ENCODE measurements at places on chromosomes 3 and 15.
A peak's percentile ranks its signal among the peaks of the same experiment; 100 is the strongest.

DNA sequence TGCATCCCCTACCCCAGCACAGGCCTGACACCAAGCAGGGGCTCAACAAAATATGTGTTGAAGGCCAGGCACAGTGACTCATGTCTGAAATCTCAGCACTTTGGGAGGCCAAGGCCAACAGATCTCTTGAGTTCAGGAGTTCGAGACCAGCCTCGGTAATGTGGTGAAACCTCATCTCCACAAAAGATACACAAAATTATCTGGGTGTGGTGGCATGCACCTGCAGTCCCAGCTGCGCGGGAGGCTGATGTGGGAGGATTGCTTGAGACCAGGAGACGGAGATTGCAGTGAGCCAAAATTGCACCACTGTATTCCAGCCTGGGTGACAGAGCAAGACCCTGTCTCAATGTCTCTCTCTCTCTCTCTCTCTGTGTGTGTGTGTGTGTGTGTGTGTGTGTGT is 30.7 kb upstream of the CYP11A1 start:
- no peak for DNase-seq

GRCh38 chr3:153029350-153029749 is 132.7 kb upstream of the RAP2B start:
- peak; percentile 85 for DNase-seq

- no peak for DNase-seq
These were observed 583 bp downstream of the EAF1 start for GRCh38 chr3:15427981-15428380.

- DNase-seq: peak; percentile 39
These were observed 5.2 kb downstream of the MEIS2 start for GRCh38 chr15:37094915-37095711.

DNA sequence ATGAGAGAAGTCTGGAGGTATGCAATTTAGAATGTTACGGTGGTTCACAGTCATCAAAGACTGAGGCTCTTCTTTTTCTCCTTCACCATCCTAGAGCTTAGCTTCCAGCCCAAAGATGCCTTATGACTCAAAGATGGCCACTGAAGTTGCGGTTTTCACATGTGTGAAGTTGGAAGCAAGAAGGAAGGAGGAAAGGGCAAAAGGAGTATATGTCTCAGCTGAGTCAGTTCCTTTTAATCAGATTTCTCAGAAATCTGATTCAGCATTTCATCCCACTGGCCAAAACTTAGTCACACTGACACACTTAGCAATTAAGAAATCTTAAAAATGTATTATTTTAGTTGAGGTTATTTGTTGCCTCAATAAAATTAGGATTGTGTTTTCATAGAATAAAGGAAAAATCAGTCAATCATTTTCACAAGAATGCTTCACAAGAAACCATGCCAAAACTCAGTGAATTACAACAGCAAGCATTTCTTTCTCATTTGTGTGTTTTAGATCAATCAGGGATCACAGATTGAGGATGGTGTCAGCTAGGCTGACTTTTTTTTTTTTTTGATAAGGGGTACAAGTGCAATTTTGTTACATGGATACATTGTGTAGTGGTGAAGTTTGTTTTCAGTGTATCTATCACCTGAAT is 211.1 kb upstream of the GADL1 start:
- DNase-seq: peak; percentile 89

- no peak for DNase-seq
These were observed 415.2 kb upstream of the FRG2C start for GRCh38 chr3:75248974-75249373.

GRCh38 chr3:179961071-179961702 is 75.5 kb downstream of the PEX5L start:
- DNase-seq: no peak

DNA sequence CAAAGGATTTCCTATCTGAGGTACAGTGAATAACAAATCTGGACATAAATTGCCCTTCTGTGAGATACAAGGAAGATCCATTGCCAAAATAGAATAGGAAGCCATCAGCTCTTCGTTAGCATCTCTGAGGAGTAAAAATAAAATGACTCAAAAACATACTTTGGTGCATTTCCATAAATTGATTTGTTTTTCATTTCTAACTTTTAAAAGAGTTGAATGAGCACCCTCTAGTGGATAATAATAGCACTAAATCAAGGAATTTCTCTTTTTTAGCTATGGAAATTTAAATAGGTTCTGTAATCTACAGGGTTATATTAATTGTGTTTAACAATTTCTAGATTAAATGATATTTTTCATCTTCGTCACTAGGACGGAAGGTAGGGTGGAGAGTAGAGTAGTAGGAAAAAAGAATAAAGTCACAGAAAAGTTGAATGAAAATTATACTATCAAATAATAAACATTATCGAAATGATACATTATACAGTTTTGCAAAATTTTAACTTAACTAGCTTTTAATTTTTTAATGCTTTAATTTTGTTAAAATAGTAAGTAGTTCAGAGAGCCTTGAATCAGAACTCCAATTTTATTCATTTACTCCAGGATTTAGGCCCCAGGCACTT is 6.4 kb downstream of the NSUN3 start:
- DNase-seq: peak; percentile 50

GRCh38 chr3:172518929-172519640 is 4.1 kb downstream of the TNFSF10 start:
- DNase-seq: no peak

- peak; percentile 18 for DNase-seq
These were observed 42.1 kb downstream of the IGF1R start for GRCh38 chr15:98690272-98690950.

GRCh38 chr3:67461667-67462142 is 192.7 kb downstream of the SUCLG2 start:
- DNase-seq: peak; percentile 57

DNA sequence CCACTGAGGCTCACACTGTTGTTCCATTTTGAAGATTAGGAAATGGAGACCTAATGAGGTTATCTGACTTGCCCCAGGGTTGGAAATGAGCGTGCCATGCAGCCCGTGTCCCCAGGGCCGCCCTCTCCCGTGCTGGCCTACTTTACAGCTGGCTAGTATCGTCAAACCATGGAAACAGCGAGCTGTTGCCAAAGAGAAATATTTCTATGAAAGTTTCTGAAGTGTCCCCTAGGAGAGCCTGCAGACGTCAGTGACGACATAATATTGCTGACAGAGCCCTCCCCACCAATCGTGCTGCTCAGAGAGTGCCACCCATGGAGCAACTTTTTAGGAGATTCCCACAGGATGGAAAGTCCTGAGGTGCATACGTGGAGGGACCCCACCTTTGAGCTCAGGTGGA is 11.2 kb upstream of the FAM174B start:
- DNase-seq: no peak

DNA sequence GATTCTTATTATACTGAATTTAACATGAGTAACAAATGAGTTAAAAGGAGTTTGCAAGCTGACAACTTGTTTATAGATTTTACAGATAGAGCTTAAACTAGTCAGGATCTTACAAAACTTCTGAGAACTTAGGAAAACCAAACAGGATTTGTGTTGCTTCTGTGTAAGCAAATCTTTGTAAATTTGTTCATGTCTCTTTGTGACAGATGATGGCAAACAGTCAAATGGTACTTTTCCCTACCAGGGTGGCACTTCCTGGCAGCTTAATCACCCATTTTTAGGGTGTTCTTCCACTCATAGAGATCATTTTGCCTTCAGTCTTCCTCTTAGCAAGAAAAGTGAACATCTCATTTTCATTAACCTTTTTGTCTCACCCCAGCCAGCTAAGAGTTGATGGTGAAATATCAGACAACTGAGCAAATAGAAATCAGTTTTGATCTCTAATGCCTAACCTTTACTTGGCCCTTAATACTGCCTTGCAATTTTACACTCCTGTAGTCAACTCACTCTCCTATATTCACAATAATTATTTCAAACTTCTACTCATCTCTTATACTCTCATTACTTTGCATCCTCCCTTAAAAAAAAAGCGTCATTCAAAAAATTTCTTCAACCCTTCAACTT is 23.7 kb upstream of the NECTIN3 start:
- DNase-seq: no peak

- no peak for DNase-seq
These were observed 131.2 kb upstream of the TGFBR2 start for GRCh38 chr3:30475038-30475808.

GRCh38 chr3:157718800-157719199 is 215.6 kb upstream of the VEPH1 start:
- DNase-seq: no peak

DNA sequence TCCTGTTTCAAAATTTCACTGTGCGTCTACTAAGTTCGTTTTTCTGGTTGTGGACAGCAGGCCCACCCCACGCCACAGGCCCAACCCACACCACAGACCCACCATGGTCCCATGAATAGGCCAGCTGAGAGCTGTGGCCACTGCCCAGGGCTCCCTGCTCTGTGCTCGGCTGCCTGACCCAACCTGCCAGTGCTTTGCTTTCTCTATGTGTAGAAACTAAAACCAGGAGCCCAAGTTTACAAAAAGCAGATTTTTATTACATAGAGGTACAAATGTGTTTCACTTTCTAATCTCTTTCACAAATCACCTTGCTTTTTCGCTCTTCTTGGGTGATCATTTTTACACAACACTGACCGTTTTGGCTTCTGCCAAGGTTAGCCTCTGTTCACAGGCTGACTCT is 69.1 kb downstream of the HERC2 start:
- DNase-seq: no peak

- peak; percentile 41 for DNase-seq
These were observed 74.3 kb downstream of the TJP1 start for GRCh38 chr15:29747837-29748417.

- no peak for DNase-seq
These were observed 133.8 kb downstream of the ZBBX start for GRCh38 chr3:167246252-167246651.

GRCh38 chr15:70605606-70606410 is 157.6 kb downstream of the UACA start:
- DNase-seq: peak; percentile 84

DNA sequence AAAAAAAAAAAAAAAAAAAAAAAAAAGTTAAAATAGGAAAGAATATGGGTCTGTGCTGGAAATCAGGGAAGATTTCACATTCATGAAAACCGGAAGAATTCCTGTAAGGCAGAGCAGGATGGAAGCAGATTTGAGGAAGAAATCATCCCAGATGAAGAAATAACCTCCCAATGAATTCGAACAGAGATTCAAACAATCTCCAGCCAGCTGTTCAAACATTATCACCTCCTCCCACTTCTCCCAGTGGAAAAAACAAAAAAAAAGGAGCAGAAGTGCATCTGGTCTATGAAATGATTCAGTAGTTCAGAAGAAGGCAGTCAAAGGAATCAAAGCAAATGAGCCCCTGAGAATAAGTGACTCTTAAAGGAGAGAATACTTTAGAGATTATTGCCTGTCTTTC is 33.1 kb downstream of the CP start:
- DNase-seq: no peak

DNA sequence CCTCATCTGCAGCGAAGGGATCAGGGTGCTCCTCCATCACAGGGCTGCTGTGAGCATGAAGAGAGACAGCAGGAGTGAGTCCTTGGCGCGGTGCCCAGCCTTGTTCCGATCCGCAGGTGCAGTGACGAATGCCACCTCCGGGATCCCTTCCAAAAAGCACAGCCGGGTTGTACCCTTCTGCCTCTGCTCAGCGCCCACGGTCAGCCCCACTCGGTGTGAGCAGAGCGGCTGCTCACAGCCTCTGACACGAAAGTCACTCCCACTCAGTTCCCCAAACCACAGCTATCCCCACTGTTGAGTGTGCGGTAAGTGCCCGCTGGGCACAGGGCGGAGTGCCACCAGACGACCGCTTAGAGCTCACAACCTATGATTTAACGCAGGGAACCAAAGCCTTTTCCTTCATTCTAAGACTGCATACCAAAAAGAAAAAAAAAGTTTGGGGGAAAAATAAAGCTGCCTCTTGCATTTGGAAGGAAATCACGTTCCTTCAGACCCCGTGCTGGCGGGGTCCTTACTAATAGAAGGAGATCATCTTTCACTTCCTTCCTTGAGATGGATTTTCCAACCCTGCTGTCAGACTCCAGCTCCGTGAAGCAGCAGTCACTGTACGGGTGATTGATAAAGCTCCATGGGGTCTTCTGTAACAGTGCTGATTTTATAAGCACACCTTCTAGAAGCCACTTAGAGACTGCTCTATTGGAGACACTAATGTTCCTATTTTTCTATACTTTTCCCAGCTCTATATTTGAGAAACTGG is 34.7 kb upstream of the TUBGCP5 start:
- peak; percentile 4 for DNase-seq

- no peak for DNase-seq
These were observed 42.2 kb downstream of the DMXL2 start for GRCh38 chr15:51580385-51580784.

GRCh38 chr15:35123743-35124142 is 38.6 kb upstream of the NANOGP8 start:
- DNase-seq: no peak

- no peak for DNase-seq
These were observed 4.7 kb upstream of the ARHGEF3 start for GRCh38 chr3:56806407-56806806.

DNA sequence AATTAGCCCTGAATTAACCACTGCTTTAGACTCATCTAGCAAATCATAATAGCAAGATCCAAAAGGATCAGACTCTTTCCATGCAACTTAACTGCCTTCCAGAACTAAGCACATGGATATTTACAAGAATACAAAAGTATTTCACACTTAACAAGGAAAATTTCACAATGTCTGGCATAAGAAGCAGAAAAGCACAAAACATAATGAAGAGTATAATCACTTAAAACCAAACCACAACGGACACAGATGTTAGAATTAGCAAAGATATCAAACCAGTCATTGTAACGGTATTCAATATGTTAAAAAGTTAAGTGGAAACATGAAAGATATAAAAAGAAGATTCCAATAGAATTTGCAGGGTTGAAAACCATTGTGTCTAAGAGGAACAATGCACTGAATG is 51.5 kb upstream of the COL6A6 start:
- no peak for DNase-seq

- DNase-seq: peak; percentile 78
These were observed 13.2 kb upstream of the PIK3R4 start for GRCh38 chr3:130759692-130760338.

DNA sequence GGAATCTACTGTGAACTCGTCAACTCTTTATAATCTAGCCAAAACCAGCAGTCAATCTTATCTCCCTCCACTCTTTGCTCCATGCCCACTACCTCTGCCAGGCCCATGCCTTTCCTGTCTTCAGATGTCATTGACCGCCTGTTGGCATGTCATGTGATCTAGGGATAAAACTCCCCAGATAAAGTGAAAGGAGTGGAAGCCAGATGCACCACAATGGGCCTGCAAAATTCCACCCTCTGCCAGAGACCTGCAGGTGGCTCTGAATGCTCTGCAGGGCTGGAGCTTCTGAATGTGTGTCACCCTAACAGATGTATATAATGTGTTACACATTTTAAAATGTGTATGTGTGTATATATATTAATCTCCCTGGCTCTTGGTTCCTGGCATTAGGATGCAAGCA is 2.3 kb upstream of the CCR3 start:
- DNase-seq: no peak

- peak; percentile 40 for DNase-seq
These were observed 32.8 kb upstream of the UBE2E2 start for GRCh38 chr3:23170291-23170690.

GRCh38 chr15:101551696-101552591 is 62.4 kb upstream of the PCSK6 start:
- no peak for DNase-seq

GRCh38 chr3:28924744-28925360 is 356.0 kb upstream of the RBMS3 start:
- DNase-seq: no peak

- no peak for DNase-seq
These were observed 153.9 kb downstream of the PPM1L start for GRCh38 chr3:160909917-160910316.

All from choroid plexus epithelial cell (primary cell).